ENCODE measurements at places on chromosomes 4 and X. TPM values are rescaled to one million over a fixed set of nuclear protein-coding genes. Genes with fewer than 3 reads are reported as not detected.

The CTAG2 gene
- total RNA-seq: not detected

The DUSP21 gene
- not detected for total RNA-seq

The NEUROG2 gene
- total RNA-seq: not detected

The KLHL4 gene
- 6.7 TPM for total RNA-seq

The VGLL1 gene
- total RNA-seq: not detected

The COL4A5 gene
- total RNA-seq: 7.9 TPM

The FAT1 gene
- total RNA-seq: 153 TPM

The FAM193A gene
- 8.5 TPM for total RNA-seq

The BEX5 gene
- total RNA-seq: not detected

The NOX1 gene
- not detected for total RNA-seq

The PCDH11X gene
- not detected for total RNA-seq

The BMP3 gene
- total RNA-seq: not detected

The RTL9 gene
- total RNA-seq: 0.08 TPM

The AKAP17A gene
- total RNA-seq: 27.1 TPM

The RBM46 gene
- total RNA-seq: not detected

The GAGE13 gene
- total RNA-seq: not detected

The ERVMER34-1 gene
- 0.37 TPM for total RNA-seq

The MID1 gene
- 39.0 TPM for total RNA-seq

The TMEM31 gene
- total RNA-seq: not detected

The SASH3 gene
- total RNA-seq: not detected

The EMD gene
- total RNA-seq: 147 TPM

The LONRF3 gene
- 2.8 TPM for total RNA-seq

The FAM53A gene
- 0.95 TPM for total RNA-seq

The RASSF6 gene
- total RNA-seq: 1.1 TPM

The MAGEB10 gene
- not detected for total RNA-seq

The MAGEB3 gene
- total RNA-seq: not detected

Data from A549 treated with GW870086 at 1 μM for 4 hours (cell line).